ENCODE measurements at places on chromosomes 11 and 22.

GRCh38 chr11:78573681-78574080, 983 bp downstream of the NARS2 start:
- no peak for DNase-seq

DNA sequence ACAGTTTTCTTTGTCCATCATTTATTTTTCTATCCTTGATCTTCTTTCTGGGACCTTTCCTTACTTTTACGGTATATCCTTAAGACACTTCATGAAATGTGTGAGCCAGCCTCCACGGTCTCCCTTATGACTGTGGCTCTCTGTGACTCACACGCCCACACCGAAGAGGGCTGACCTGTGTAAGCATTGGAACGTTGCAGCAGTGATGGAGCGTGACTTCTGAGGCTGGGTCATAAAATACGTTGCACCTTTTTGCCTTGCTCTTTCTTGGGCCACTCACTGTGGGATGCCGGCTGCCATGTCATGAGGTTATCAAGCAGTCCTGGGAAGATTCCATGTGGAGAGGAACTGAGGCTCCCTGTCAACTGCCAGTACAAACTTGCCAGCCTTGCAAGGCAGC, 96.3 kb upstream of the RAB1B start:
- no peak for DNase-seq

GRCh38 chr11:13902523-13902922, 60.0 kb upstream of the SPON1 start:
- DNase-seq = peak; percentile 41

DNA sequence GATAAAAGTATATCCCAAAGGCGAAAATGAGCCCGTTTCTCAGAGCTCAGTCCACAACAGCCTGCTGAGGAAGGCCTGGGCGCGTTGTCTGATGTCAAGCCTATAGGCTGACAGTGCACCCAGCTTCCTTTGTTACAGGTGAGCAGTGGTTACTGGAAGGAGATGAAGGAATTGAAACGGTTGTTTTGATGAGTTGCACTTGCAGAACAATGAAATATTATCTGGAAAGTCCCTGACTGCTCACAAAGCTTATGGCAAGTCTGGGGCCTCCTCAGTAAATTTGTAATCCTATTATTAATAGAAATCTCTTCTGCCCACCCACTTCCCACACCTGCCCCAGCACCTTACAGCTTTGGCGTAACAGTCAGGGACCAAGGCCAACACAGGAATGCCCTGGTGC, 77.8 kb downstream of the C11orf91 start:
- no peak for DNase-seq

GRCh38 chr11:34425360-34425759, 13.4 kb upstream of the CAT start:
- no peak for DNase-seq

DNA sequence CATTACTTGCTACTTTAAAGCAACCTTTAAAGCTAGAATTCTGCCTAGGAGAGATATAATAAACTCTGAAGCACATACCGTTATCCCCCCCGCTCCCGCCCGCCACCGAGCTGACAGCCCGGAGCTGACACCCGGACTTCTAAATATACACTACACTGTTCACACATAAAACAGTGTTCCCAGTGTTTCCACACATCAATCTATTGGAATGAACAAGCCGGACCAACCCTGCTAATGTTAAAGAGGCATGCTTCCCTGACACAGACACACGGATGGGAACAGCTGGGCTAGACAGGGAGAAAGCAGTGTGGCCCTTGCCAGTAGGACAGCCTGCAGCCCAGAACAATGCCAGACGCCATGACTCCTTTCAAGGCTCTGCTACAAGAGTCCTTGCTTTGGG, 108.4 kb upstream of the CSNK2A3 start:
- DNase-seq = peak; percentile 67

- DNase-seq = no peak
Observed at GRCh38 chr11:9566561-9567063, 6.9 kb upstream of the WEE1 start.

DNA sequence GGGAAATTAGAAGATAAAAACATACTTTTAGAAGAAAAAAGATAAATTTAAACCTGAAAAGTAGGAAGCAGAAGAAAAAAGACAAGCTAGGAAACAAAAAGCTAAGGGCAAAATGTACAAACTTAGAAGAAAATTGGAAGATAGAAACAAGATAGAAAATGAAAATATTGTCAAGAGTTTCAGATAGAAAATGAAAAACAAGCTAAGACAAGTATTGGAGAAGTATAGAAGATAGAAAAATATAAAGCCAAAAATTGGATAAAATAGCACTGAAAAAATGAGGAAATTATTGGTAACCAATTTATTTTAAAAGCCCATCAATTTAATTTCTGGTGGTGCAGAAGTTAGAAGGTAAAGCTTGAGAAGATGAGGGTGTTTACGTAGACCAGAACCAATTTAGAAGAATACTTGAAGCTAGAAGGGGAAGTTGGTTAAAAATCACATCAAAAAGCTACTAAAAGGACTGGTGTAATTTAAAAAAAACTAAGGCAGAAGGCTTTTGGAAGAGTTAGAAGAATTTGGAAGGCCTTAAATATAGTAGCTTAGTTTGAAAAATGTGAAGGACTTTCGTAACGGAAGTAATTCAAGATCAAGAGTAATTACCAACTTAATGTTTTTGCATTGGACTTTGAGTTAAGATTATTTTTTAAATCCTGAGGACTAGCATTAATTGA, 1.0 kb downstream of the MALAT1 start:
- DNase-seq = no peak

All from left ventricle myocardium superior (tissue), 1 donor.